ENCODE measurements at places on chromosomes 16 and 17.

- DNase-seq: no peak
Measured at GRCh38 chr16:35792516-35793285, 2333.3 kb downstream of the TP53TG3F start.

DNA sequence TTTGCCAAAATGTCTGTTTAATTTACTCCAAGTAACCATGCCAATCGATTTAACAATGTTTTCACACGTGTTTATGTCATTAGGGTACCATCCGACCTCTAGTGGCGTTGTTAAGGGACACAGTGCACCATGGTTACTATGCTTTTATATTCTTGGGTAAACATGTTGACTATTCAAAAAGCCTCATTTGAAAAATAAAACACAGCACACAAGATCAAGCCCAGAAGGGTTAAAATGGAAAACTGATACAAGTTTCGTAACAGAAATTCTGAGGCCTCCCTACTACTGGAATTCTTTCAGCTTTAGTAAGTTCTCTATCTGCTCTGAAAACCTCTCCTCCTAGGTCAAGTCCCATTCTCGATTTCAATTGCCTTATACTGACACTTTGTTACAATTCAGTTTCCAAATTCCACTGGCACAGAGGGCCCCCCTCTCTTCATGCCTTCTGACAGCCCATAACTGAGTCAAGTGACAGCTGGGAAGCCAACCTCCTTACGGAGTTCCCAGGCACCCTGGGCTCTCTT, 2.1 kb downstream of the CFAP20 start:
- DNase-seq: no peak

DNA sequence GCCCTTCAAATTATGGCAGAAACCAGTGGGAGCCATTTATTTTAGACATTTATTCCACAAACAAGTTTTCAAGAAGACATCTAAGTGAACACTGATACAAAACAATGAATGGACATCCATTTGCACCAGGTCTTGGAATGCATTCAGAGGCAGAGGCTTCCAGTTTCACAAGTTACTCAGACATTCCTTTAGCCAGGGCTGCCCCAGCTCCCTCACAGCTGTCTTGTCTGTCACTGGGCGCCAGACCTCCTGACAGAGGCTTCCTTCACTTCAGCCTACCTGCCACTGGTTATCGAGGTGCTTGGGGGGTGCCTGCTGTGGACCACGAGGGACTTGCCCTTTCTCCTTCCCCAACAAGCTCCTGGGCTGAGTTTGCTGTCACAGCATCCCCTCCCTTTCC, 19.2 kb downstream of the AQP8 start:
- no peak for DNase-seq

DNA sequence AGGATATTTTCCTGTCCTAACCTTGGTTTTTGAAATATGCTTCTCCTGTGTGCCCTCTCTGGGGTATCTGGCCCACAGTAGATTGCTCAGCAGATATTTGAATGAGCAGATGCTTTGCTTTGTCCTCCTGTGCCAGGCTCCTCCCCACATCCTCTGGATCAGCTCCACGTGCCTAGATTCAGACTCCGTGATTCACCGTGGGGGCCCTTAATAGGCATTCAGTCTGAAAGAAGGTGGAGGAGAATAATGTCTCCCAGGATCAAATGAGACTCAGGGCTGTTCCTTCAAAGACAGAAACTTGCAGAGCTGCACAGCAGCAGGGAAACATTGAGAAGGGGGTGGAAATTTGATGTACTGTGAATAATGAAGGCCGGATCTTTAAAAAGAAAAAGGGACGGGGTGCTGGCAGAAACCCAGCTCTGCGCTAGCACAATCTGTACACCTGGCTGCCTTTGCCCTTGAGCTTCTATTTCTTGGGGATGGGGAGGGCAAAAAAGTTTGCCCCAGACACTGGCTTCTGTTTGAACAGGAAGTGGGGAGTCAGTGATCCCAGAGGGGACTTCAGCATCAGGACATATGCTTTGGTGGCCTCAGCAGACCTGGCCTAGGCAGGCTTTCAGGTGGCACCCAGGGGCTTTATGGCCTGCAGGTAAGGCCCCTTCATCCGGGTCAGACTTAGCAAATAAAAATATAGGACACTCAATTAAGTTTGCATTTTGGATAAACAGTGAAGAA, 15.9 kb upstream of the SLC12A3 start:
- peak; percentile 85 for DNase-seq

DNA sequence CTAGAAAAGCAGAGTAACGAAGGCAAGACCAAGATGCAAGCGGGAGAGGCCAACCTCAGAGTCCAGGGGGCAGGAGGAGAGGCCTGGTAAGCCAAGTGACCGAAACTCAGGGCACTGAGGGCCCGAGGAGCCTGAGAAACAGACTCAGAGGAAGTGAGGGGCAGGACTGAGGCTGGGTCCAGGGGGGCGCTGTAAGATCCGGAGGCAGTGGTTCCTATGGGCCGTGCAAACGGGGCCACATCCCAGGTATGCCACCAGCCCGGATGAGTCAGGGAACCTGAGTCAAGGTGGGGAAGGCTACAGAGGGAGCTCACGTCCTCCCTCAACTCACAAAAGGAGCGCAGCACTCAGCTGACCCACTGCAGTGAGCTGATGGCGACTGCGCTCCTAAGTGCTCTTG, 8.3 kb downstream of the ZDHHC7 start:
- no peak for DNase-seq

GRCh38 chr16:11094857-11095565, 150.6 kb downstream of the CLEC16A start:
- no peak for DNase-seq

- no peak for DNase-seq
Measured at GRCh38 chr16:3098459-3099394, at the start of gene ZSCAN10. ZSCAN10 (minus strand) TSS chr16:3099294; CDS start chr16:3092937, 6,357 bp downstream.
